H4 (cell line): ENCODE measurements at places on chromosomes 13 and 19. TPM values are rescaled to one million over a fixed set of nuclear protein-coding genes. Genes with fewer than 3 reads are reported as not detected.

Gene KLHL1
- total RNA-seq = not detected in 2 replicates

Gene CGB8
- total RNA-seq = 1.5 TPM in 1 of 2 replicates, not detected in the other

Gene PTGIR
- 0.06 and 0.08 TPM in 2 replicates for total RNA-seq

Gene SACS
- 9.6 and 14.2 TPM in 2 replicates for total RNA-seq

Gene ZNF780A
- 9.2 and 17.1 TPM in 2 replicates for total RNA-seq

Gene CYP2A7
- not detected in 2 replicates for total RNA-seq

Gene CAMSAP3
- total RNA-seq = 0.31 and 0.43 TPM in 2 replicates

Gene SULT2A1
- not detected in 2 replicates for total RNA-seq

Gene PAK4
- total RNA-seq = 10.6 and 13.2 TPM in 2 replicates

Gene SELENOV
- total RNA-seq = not detected in 2 replicates

Gene PLA2G4C
- total RNA-seq = 2.8 and 3.0 TPM in 2 replicates

Gene RDH8
- total RNA-seq = not detected in 2 replicates

Gene CABP5
- total RNA-seq = 0.47 TPM in 1 of 2 replicates, not detected in the other

- no peak for DNase-seq
These were observed 258.3 kb downstream of the ZNF536 start for GRCh38 chr19:30630289-30631032.

DNA sequence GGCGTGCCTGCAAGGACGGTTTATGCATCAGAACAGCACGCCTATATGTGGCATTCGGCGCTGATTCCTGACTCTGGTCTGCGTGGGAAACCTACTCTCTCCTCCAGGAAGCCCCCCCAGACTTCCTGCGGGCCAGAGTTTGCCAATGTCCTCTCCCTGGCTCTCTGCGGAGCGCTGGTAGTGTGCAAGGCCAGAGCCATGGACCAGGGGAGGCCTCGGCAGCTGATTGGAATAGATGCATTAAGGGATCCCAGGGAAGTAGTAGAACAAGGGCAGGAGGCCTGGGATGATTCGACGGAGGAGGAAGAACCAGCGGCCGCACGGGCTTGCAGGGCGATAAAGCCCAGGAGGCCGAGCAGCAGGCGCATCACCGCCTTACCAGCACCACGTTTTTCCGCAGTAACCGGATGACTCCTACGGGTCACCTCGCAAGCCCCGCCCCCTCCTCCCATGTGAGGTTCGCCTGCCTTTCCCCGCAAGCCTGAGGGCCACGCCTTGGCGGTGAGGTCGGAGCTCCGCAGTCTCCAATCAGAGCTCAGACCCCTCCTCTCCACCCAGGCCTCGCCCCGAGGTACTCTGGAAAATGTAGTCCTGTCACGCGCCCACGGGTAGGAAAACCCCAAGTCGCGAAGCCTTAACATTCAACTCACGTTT is 5.0 kb downstream of the CLEC11A start:
- peak; percentile 8 for DNase-seq

- no peak for DNase-seq
These were observed 419.4 kb upstream of the DACH1 start for GRCh38 chr13:72286421-72286820.

DNA sequence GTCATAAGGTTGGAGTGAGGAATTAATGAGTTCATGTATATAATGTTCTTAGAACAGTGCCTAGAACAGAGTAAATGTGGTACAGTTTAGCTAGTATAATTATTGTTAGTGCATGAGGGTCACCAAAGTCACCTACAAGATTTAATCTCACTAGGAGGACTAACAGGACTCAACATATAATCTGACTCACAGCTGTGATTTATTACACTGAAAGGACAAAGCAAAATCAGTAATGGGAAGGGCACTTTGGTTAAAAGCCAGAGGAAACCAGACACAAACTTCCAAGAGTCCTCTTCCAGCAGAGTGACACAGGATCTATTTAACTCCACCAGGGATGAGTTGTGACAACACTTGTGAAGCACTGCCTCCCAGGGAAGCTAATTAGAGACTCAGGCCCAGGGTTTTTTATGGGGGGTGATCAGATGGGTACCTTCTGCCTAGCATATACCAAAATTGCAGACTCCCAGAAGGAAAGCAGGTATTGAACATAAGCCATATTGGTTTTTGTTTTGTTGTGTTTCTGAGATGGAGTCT is 341.2 kb upstream of the DACH1 start:
- DNase-seq = no peak

DNA sequence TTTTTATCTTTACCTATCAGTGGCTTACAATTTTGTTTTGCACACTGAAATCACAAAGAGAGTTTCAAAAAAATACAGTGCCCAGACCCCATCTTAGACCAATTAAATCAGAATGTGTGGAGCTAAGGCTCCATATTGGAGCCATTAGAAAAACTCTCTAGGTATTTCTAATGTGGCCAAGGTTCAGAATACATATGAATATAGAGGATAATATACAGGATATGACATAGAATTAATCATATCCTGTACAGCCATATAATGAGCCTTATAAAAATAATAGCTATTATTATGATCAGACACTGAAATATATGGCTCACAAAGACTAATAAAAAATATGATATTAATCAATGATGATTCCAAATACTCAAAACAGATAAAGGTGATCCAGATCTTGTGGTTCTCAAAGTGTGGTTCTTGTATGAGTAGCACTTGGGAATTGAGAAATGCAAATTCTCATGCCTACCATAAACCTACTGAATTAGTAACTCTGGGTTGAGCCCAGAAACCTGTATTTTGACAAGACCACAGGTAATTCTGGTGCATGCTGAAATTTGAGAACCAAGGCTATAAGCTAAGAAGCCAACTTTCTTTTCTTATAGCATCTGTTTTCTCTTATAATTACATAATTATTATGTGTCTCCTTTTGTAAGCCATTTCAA is 408.0 kb downstream of the DIAPH3 start:
- no peak for DNase-seq

DNA sequence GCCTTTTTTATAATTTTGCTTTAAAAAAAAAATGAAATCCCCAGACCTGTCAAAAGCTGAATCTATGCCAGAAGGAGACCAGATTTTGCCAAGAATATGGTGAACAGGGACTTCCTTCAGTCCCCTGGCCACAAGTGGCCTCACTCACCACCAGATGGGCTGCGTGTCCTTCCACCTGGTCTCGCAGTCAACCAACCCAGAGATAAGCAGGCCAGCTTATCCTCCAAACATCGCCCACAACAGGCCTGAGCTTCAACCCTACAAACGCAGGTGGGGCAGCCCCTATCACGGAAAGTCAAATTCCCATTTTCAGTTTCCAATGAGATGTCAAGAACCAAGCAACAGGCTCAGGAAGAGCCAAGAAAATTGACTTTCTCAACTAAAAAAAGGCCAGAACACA is 30.5 kb downstream of the STK24 start:
- DNase-seq = no peak

- no peak for DNase-seq
These were observed 7.4 kb downstream of the RUBCNL start for GRCh38 chr13:46379611-46380010.

- no peak for DNase-seq
These were observed 87.3 kb downstream of the ERCC5 start for GRCh38 chr13:102933122-102933521.

GRCh38 chr19:57016076-57016475 is 103.7 kb upstream of the USP29 start:
- no peak for DNase-seq

DNA sequence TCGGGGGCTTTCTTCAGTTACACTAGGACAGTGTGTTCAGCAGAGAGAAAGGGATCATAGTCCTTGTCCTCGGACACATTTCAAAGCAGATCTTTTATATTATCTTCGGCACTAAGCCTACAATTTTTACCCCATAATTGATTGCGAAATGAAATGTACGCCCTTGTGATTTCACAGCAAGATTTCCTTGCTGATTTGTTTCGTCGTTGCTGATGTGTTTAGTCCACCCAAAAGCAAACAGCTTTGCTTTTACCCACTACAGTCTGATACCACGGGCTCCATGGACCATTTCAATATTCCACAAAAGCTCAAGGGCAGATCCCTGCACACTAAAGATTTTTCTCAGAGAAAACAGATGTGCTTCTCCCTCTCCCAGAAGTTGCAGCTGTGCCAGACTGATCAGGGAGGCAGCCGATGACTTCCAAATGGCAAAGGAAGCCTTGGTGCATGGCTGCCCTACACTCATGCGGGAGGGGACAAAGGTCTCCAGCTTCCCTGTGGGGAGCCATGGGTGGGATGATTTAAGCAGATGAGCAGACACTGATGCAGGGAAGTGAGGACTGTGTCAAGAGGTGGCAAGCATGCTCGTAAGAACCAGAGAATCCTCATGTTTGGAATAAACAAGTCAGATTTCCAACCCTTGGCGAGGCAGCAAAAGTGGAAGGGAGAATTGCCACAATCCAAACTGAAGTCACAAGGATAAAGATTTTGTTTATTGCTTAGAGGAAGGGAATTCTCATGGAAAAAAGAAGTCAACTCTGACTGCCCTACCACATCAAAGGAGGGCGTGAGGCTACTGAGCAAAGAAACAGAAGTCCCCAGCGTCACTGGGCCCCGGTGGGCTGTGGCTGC is 81.1 kb downstream of the STK24 start:
- peak; percentile 58 for DNase-seq

DNA sequence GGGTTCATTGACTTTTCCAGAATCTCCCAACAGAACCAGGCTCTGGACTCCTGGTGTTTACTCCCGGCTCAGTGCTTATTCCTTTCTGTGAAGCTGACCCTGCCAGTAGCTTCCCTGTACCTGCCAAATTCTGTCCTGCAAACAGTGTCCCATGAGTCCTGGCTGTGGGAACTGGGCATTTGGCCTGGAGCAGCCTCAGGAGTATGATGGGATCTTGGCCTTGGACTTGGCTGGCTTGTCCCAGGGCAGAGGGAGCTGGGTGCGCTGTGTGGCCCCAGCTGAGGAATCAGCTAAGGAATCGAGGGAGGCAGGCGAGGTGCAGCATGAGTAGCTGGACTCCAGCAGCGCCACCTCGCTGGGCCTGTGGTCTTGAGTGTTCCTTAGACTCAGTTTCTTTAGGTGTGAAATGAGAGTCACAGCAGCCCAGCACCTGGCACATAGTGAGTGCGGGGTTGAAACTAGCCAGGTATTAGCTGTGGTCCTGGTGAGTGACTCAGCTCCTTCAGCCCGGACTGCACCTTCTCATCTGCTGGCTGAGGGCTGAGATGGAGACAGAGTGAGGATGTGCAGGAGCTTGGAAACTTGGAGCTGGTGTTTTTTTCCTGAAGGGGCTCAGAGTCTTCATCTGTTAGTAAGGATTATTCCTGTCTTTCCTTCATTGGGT is 10.4 kb downstream of the CLASRP start:
- DNase-seq = no peak

- DNase-seq = no peak
These were observed 18.3 kb downstream of the ZNF536 start for GRCh38 chr19:30390356-30390988.

DNA sequence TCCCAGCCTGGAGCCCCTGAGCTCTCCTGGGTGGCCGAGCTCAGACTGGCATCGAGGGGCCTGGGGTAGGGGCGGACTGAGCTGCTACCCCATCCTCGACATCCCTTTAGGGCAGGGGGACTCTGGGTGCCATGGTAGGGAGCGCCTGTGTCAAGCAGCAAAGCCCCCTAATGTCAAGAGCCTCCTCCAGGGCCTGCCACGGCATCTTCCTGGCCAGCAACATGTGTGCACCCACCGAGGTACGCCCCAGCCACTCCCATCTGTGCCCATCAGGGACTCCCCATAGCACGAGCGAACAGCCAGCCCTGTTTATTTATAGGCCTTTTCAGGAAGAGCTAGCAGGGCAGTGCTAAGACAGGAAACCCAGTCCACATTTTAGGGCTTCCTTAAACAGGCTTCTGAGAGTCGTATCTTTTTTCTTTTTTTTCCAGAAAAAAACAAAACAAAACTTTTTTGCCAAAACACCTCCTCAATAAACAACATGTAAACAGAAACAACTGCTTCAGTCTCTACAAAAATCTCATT is 14.3 kb downstream of the LRP3 start:
- no peak for DNase-seq

GRCh38 chr19:3712663-3713611 is 4.8 kb downstream of the TJP3 start:
- no peak for DNase-seq
